CD4-positive, alpha-beta T cell treated with Interleukin-10 for 1 hour (primary cell): ENCODE measurements at places on chromosomes 13 and 19.

DNA sequence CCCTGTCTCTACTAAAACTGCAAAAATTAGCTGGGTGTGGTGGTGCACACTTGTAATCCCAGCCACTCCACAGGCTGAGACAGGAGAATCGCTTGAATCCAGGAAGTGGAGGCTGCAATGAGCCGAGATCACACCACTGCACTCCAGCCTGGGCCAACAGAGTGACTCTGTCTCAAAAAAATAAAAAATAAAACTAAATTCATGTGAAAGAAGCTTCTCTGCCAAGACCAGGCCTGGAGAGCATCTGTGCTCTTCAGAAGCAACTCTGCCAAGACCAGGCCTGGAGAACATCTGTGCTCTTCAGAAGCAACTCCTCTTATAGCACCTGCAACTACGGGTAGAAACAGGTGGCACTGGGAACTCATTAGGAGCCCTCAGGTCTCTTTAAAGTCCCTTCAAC lies 37.7 kb downstream of the CRYL1 start:
- no peak for DNase-seq

- no peak for DNase-seq
Measured at GRCh38 chr13:25064396-25064795, 31.5 kb upstream of the PABPC3 start.

DNA sequence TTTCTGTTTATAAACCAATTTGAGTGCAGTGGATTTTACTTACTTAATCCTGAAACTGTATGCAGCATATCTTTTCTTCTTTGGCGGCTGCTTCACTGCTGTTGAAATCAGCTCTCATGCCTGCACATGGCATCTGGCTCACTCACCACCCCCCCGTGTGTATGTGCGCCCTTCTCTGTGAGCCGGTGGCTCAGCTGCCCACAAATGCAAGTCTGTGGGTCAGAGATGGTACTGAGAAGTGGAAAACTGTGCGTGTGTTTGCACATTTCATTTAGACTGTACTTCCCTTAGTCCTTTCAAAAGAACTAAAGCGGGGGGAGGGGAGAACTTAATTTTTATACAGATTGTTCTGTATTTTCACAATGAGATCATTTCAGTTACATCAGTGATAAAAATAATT lies 307.6 kb downstream of the SHISA2 start:
- DNase-seq: no peak

DNA sequence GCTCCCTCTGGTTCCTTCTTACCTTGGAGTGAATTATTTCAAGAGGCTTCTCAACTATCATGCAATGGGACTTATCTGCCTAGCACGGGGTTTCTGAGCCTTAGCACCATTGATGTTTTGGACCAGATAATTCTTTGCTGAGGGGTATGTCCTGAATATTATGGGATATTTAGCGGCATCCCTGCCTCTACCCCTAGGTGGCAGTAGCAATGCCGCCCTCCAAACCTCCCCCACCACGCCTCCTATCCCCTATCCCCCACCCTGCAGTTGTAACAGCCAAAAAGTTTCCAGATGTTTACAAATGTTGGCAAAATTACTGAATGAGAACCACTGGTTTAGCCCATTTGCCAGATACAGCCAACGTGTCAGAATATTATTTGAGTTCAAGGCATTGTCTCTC lies 125.5 kb downstream of the POSTN start:
- DNase-seq: no peak

- peak; percentile 66 for DNase-seq
Measured at GRCh38 chr19:5578097-5578846, 10.5 kb upstream of the TINCR start.

- no peak for DNase-seq
Measured at GRCh38 chr19:12767666-12768065, 7.7 kb downstream of the HOOK2 start.

DNA sequence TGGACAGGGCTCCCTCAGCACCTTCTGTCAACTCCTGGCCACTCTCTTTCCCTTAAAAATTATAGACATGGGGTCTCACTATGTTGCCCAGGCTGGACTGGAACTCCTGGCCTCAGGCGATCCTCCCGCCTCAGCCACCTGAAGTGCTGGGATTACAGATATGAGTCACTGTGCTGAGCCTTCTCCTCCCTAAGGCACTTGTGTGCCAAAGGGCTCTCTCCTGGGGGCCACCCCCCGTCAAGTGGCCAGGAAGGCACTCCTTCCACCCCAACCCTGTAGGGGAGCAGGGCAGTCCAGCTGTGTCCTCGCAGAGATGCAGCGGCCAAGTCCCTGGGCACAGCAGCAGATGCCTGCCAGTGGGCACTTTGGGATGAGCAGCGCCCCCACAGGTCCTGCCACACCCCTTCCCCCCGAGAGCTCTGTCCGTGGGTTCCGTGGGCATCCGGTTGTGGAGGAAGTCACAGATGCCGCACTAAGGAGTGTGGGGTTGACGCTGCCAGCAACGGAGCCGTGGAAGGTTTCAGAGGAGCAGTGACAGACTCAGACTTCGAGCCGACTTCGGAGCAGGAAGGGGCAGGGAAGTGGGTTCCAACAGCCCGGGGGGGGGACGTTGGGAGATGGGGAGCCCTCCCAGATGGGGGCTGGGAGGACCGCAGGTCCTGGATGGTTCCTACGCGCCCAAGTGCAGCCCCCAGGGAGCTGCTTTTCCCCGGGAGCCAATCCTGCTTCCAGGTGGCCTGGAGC lies 3.3 kb upstream of the UQCR11 start:
- peak; percentile 53 for DNase-seq

DNA sequence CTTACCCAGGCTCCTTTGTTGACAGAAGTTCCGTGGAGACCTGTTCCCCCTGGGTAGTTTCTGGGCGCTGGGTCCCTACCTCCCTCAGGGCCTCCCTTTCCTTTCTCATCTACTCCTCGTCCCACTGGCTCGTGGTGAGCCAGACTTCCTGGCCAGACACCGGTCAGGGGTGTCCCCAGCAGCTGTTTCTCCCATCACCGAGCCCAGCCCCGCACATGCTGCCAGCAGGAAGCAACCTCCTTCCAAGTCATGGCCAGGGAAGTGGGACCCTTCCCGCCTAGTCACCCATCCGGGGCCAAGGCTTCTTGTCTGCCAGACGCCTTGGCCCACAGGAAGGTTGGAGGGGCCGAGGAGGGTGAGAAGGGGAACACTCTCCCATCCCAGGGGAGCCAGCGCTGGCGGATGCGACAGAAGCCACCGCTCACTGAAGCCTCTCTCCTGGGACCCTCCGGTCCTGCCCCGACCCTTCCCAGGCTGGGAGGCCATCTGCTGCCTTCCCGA lies 5.7 kb downstream of the PAK4 start:
- no peak for DNase-seq

DNA sequence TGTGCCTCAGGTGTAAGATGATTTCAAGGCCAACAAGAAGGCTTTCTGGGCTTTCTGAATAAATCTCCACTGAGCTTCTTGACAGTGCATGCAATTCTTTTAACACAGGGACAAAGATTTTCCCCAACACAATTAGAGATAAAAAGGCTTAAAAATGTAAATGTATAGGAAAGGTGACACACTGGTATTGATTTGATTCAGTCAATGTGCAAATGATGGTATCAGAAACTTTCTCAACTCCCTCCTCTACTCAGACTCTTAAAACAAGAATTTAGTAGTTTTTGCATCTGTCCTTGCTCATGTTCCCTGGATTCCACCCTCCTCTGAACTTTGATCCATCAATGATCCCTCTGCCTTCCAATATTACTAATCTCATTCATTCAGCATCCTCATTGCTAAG lies 111.6 kb upstream of the FNDC3A start:
- DNase-seq: no peak

DNA sequence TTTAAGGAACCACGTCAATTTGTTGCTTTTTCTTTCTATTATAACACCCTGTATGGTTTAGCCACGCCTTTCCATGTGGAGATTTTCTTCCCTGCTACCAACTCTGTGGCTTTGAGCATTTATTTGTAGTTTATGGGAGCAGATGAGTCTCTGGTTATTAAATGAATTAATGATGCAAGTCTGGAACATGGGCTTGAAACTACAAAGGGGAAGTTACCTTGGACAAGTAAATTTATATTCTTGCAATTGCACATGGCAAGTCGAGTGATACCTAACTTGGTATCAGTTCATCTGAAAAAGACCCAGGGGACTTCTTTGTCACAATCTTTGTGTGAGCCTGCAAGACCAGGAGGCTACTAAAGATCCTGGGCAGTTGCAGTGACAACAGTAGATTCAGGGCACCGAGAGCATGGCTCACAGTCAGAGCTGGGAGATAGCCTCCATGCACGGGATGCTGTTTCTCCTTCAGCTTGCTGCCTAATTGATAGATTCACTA lies 24.4 kb downstream of the B3GLCT start:
- no peak for DNase-seq

GRCh38 chr13:77492982-77493381 lies 42.5 kb upstream of the SCEL start:
- DNase-seq: no peak

- DNase-seq: no peak
Measured at GRCh38 chr13:47480951-47481350, 520.1 kb downstream of the SUCLA2 start.

- no peak for DNase-seq
Measured at GRCh38 chr19:28990522-28990921, 222.4 kb downstream of the UQCRFS1 start.

DNA sequence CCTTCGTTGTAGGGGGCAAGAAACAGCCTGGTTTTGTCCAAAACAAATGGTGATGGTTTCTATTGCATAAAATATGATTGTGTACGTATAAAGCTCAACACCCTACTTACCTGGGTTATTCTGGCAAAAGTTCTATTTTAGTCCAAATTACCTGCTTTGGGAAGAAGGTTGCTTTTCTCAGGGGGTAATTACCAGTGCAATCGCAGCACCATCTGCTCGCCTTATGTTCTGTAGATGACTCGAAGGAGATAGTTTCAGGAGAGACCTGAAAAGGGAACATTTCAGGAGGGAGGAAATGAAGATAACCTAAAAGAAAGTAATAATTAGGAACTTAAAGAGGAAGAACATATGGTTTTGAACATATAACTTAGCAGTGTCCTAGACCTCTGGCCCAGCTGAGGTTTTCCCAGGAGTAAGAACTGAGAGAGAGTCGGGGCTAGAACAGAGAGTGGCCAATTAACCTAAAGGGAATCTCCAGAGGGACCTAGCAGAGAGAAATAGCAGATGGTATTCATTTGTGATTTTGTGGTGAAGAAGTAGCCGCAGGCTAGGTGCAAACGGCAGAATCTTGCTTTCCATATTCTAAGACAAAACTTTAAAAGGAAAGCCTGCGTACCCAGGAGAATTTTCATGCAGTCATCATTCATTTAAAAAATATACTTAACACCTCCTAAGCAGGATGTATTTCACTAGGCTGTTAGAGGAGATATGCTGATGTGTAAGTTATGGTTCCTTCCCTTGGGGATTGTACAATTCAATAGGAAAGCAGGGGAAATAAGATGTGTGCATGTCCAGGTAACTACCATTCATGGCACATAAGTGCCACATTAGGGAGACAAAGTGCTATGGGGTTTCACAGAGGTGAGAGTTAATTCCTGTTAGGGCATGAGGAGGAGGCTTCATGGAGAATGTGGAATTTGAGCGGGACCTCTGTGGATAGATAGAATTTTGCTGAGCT lies 113.0 kb upstream of the SLC10A2 start:
- DNase-seq: no peak

GRCh38 chr13:64305246-64305645 lies 2889.6 kb upstream of the PCDH20 start:
- DNase-seq: no peak

DNA sequence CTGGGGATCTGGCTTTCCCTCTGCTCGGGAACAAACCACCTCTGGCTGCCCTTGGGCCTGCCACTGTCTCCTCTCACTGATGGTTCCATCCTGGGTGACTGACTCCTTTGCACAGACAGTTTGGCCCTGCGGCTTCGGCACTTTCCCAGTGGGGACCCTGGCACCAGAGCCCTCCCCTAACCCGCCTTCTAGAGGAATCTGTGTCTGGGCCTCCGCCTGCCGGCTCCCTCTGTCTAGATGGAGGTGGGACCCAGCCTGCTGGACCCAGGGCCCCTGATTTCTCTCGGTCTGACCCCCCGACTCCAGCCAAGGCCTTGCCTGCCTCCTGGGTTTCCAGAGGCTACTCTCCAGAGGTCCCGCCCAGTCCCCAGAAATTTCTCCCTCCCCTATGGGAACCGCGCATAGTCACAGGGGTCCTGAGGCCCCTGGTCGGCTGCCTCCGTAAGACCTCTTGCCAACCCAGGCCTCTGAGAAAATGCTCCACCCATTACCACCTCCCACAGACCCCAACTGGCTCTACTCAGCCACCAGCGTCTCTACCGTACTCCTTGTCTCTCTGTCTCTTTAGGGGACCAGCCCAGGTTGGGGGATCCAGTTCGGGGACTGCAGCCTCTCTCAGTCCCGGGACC lies 2.7 kb downstream of the CCDC106 start:
- no peak for DNase-seq

GRCh38 chr13:107138486-107138885 lies 570.5 kb upstream of the ARGLU1 start:
- no peak for DNase-seq

- no peak for DNase-seq
Measured at GRCh38 chr19:15589760-15590451, 25.1 kb upstream of the CYP4F8 start.

GRCh38 chr13:95007322-95007721 lies 293.9 kb downstream of the ABCC4 start:
- no peak for DNase-seq
